Stimulated activated CD8-positive, alpha-beta memory T cell treated with anti-CD3 and anti-CD28 coated beads, Interleukin-4, amount 100 ng/mL, for 1 hour (primary cell): ENCODE measurements at places on chromosomes 4 and X.

DNA sequence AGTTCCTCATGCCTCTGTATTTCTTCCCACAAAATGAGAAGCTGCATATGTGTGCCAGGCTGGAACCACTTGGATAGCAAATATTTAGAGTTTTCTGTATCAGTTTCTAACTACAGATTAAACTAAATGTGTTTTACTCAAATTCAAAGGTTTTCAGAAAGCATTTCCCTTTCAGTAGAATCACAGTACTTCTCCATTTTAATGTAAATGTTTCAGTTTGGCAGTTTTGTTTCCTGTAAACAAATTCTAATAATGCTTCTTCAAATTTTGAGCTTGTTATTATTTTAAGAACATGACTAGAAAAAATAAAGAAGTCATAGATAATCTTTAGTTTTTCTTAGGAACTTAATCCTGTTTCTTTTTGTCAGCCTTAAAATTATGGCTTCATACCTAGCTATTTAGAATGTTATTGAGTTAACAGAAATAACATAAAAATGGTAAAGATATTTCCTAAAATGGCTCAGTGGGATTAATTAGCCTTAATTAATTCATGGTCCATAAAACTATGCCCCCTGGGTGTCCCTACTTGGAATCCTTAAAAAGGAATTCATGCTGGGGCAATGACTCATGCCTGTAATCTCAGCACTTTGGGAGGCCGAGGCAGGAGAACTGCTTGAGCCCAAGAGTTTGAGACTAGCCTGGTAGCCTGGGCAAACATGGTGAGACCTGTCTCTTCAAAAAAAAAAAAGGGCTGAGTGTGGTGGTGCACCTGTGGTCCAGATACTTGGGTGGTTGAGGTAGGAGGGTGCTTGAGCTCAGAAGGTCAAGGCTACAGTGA, 83.8 kb upstream of the GPR34 start:
- no peak for DNase-seq

DNA sequence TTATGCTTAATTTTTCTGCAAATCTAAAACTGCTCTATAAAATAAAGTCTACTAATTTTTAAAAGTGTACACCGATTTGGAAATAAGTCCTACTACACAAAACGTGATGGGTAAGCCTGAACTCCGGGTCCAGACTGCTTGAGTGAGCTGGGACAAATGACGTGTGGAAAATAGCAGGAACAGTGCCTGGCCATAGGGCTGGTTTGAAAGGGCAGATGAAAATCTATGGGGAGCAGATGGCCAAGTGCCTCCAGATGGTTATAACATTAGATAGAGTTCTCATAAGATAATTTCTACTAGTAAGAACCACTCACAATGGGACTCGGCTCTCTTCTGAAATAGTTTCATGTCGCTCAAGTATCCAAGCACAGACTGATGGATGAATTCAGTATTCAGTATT, 52.5 kb downstream of the F11 start:
- DNase-seq, result no peak

- no peak for DNase-seq
Measured at GRCh38 chr4:33270403-33270802, 2550.2 kb downstream of the PCDH7 start.

DNA sequence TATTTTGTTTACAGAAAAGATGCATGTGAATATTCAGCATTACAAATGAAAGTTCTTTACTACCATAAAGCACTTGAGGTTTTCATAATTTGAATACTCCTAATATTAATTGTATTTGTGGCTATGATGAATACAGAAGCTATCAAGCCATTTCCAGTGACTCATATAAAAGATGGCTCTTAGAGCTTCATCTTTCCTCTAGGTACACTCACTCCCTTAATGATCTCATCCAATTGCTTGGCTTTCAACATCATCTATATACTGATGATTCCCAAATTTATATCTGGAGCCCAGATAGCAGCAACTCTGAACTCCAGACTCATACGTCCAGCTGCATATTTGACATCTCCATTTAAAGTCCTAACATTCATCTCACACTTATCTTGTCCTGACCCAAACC, 183.4 kb upstream of the FAM241A start:
- DNase-seq, result no peak

GRCh38 chrX:12825801-12826200, 34.6 kb downstream of the PRPS2 start:
- DNase-seq, result no peak

DNA sequence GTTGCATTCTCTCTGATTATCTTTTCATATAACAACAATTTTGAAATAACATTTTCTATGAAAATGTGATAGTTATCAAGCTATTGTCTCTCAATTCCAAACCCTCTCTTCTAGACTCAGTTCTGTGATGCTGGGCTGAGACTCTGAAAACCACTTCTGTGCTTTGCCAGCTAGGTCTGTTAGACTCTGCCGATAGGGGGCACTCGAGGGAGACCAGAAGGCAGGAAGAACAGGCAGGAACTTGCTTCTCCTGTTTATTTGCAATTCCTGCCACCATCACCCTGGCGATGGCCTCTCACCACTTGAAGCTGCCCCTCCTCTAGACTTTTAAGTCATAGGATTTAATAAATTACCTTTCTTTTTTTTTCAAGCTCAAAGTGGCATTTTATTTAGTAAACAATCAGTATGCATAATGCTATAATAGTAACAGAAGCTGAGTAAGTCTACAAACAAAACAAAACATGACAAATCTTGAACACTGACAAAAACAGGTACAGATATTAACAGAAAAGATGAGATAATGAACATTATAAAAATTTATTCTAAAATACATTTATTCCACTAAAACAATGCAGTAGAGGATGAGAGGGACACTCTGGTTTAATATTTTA, 49.7 kb downstream of the RASL11B start:
- peak; percentile 40 for DNase-seq

DNA sequence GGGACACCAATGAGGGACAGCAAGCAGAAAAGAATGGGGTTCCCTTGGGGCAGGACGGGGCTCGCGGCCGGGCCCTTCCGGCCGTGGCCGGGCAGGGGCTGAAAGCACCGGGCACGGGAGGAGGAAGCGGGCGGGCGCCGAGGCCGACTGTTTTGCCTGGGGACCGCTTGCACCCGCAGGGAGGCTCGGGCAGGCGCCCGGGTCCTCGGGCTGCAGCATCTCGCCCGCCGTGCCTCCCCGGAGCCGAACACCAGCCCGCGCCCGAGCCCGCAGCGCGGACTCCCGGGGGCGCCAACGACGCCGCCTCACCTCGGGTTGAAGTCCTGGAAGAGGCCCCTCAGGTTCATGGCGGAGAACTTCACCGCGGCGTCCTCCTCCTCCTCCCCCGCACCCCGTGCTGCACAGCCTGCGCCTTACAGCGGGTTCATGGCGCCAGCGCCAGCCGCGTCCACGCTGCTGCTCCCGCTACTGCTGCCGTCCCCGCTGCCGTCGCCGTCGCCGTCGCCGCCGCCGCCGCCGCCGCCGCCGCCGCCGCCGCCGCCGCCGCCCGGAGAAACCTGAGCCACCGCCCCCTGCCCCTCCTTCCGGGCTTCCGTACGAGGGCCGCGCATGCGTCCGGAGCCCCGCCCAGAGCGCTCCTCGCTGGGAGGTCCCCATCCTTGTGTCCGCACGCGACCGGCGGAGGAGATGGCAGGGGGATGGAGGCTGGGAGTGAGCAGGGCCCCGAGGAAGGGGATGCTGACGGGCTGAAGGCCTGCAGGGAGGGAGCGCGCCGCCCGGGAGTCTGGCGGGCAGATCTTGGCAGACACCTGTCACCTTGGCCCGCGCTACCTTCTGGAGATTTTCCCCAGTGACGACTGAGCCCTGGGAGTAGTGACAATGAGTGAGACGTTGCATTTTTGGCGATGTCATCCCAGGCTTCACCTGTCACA, at the start of gene TMEM185A:
Gene TMEM185A, minus strand, starts transcription at position 559 of the 932 bp plus-strand sequence. Its CDS starts 212 bp downstream, at position 347.
- DNase-seq, result peak; percentile 18

- no peak for DNase-seq
Measured at GRCh38 chr4:138367942-138368341, 125.8 kb upstream of the SLC7A11 start.

GRCh38 chr4:123597586-123597985, 201.0 kb downstream of the SPRY1 start:
- no peak for DNase-seq

GRCh38 chrX:153776611-153777045, 4.2 kb upstream of the SRPK3 start:
- DNase-seq, result no peak

GRCh38 chr4:85717351-85717750, 242.4 kb downstream of the ARHGAP24 start:
- DNase-seq, result no peak

DNA sequence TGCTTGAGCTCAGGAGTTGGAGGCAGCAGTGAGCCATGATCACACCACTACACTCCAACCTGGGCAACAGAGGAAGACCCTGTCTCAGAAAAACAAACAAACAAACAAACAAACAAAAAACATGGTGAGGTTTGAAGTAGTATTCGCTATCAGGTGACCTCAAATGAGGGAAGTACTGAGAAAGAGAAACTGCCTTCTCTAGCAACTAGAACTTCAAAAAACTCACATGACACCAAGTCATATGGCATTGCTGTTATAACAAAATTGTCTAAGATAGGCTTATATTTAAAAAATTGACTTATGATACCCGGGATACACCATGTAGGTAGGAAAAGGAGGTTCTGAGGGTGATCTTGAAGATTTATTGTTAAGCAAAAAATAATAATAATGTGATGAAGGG, 10.3 kb downstream of the MPP1 start:
- no peak for DNase-seq

DNA sequence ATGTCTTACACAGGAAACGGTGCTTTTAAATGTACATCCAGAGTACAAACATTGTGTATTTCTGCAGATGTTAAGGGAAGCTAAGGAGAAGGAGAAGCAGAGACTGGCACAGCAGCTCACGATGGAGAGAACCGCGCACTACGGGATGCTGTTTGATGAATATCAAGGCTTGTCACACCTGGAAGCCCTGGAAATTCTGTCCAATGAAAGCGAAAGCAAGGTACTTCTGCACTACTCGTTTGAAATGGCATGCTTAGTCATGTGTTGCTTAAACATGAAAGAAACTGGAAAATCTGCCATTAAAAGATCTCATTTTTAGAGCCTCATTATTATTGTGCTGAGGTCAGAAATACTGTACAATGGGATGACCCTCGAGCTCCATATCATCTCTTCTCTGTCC, 47.2 kb downstream of the FAM114A1 start:
- no peak for DNase-seq

GRCh38 chrX:101410461-101410860, 2.4 kb downstream of the HNRNPH2 start:
- DNase-seq, result no peak

GRCh38 chr4:161132715-161133425, 1030.9 kb downstream of the FSTL5 start:
- no peak for DNase-seq

GRCh38 chr4:89203902-89204301, 92.6 kb downstream of the TIGD2 start:
- no peak for DNase-seq

- no peak for DNase-seq
Measured at GRCh38 chr4:155762334-155762733, 3.5 kb downstream of the GUCY1B1 start.
